Type B pancreatic cell (in vitro differentiated cells): ENCODE measurements at places on chromosomes 12 and 14.

DNA sequence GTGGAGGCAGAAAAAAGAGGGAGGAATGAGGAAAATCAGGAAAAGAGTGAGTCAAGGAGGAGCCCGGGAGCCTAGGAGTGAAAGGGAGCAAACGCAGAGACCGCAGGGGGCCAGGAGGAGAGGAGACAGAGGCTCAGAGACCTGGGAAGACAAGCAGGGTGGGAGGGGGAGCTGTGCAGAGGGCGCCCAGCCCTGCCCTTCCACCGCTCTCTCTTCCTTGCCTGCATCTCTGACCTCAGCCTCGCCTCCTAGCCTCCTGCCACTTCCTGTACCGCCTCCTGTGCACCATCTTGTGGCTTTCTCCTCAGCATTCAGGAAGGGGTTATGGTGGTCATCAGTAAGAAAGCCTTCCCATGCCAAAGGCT, 1.3 kb downstream of the CLSTN3 start:
- peak overlapping the region; percentile 92 for H3K4me3 ChIP-seq
- H3K27ac ChIP-seq, result peak overlapping the region; percentile 91
- peaks cover 30% of the 10 kb centered on the region for H3K36me3 ChIP-seq
- no peak for DNase-seq
- peaks cover 11% of the 10 kb centered on the region for H3K27me3 ChIP-seq

GRCh38 chr12:68796399-68796798, 11.6 kb upstream of the MDM2 start:
- H3K36me3 ChIP-seq, result no peaks in the 10 kb centered on the region
- peaks cover 4% of the 10 kb centered on the region for H3K4me1 ChIP-seq
- H3K4me3 ChIP-seq, result no peak overlapping the region
- H3K27me3 ChIP-seq, result no peaks in the 10 kb centered on the region

GRCh38 chr12:127175361-127175760, 1091.6 kb upstream of the TMEM132C start:
- no peaks in the 10 kb centered on the region for H3K4me1 ChIP-seq
- no peaks in the 10 kb centered on the region for H3K36me3 ChIP-seq
- no peak for DNase-seq
- H3K27me3 ChIP-seq, result peaks cover 4% of the 10 kb centered on the region
- no peak overlapping the region for H3K4me3 ChIP-seq

GRCh38 chr12:118398940-118399339, 22.6 kb downstream of the SUDS3 start:
- no peak overlapping the region for H3K27ac ChIP-seq
- H3K4me3 ChIP-seq, result no peak overlapping the region
- H3K36me3 ChIP-seq, result peaks cover 34% of the 10 kb centered on the region
- no peaks in the 10 kb centered on the region for H3K4me1 ChIP-seq
- DNase-seq, result no peak

DNA sequence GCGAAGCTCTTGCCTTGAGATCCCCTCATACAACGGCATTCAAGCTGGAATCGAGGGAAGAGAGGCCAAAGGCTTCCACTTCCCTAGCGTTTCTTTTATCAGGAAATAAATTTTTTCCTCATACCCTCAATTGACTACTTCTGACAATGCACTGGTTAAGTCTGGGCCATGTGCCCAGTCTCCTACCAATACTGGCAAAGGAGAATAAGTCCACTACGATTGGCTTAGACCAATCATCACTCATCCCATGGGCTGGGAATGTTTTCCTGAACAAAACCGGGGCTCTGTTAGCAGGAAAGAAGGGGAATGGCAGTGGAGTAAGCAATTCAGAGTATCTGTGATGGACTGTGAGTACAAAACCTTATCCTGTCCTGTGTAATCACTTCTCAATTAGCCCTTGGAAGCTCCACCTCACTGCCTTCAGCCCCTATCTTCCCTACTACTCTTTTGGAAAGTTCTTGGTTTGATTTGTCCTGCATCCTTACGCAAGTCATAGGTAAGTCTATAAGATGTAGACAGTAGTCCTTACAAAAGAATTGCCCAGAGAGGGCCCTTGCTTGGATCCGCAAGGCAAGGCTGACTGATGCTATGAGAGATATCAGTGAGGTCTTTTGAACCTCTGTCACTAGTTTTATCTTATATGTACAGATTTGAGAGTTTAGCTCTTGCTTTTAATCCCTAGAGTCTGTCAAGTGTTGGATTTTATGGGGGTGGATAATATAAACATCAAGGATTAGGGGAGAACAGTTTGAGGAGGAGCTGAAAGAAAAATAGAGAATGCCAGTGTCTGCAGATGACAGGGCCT, 36.3 kb upstream of the CDK17 start:
- DNase-seq, result no peak
- H3K36me3 ChIP-seq, result no peaks in the 10 kb centered on the region
- H3K27ac ChIP-seq, result no peak overlapping the region
- no peaks in the 10 kb centered on the region for H3K27me3 ChIP-seq
- H3K4me1 ChIP-seq, result peaks cover 6% of the 10 kb centered on the region

GRCh38 chr12:18898470-18898869, 160.6 kb downstream of the CAPZA3 start:
- DNase-seq, result no peak
- no peak overlapping the region for H3K27ac ChIP-seq

GRCh38 chr14:63045612-63046320, 508 bp upstream of the KCNH5 start:
- H3K4me3 ChIP-seq, result peak overlapping the region; percentile 83
- H3K27me3 ChIP-seq, result peaks cover 90% of the 10 kb centered on the region
- no peaks in the 10 kb centered on the region for H3K36me3 ChIP-seq
- DNase-seq, result peak; percentile 80
- no peaks in the 10 kb centered on the region for H3K4me1 ChIP-seq
- no peak overlapping the region for H3K27ac ChIP-seq

DNA sequence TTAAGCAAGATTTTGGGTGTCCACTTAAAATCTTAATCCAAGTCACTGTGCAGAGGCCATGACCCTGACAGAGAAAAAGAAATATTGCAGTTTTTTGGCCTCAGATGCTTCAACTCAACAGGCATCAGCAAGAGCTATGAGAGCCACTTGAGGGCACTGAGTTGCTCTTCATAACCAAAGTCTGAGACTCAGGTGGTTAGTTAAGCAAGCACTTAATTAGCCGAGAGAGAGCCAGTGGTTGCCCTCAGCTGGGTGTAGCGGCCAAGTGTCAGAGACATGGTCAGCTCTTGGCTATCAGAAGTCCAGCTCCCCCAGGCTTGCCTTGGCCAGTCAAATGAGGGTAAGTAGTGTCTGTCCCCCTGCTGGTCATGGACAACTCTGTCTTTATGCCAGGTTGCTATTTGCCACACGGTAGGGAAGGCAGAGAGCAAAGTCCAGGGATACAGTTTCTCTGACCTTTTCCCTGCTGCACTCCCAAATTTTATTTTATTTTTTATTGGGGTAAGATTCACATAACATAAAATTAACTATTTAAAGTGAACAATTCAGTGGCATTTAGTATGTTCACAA, 9.0 kb upstream of the KRT71 start:
- DNase-seq, result no peak
- peaks cover 56% of the 10 kb centered on the region for H3K27me3 ChIP-seq
- H3K4me1 ChIP-seq, result no peaks in the 10 kb centered on the region
- H3K36me3 ChIP-seq, result no peaks in the 10 kb centered on the region
- no peak overlapping the region for H3K4me3 ChIP-seq

DNA sequence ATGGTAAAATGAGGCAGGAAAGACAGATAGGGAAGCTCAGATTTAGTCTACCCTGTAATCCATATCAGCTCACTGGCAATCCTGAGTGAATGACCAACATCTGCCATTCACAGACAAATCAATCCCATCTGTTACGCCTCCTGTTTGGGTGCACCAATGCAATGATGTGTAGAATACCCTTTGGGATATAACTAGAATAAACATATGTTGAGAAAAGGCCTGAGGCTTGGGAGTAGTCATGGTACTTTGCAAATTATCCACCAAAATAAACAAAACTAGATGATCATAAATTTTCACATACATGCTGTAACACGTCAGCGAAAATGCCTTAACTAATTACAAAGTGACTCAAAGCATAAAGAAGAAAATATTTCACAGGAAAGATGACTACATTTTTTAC, 78.8 kb downstream of the KCNC2 start:
- no peaks in the 10 kb centered on the region for H3K36me3 ChIP-seq
- H3K4me3 ChIP-seq, result no peak overlapping the region
- peaks cover 5% of the 10 kb centered on the region for H3K4me1 ChIP-seq
- H3K27me3 ChIP-seq, result peaks cover under 1% of the 10 kb centered on the region
- H3K27ac ChIP-seq, result no peak overlapping the region

DNA sequence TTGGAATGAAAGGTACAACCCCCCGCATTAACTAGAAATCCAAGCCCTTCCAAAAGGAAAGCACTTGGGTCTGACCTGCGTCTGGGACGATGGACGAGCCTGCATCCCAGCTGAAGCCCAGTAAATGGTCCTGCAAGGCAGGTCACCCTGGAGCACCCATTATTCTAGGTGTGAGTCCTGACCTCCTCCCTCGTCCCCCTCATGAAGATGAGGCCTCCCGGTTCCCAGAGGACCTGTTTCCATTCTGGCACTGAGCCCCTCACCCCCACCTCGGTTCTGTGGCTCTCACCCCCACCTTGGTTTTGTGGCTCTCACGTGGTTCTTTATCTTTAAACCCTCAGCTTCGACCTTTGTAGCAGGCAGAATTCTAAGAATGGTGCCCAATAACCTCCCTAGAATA, 7.3 kb downstream of the IFI27 start:
- no peak overlapping the region for H3K27ac ChIP-seq
- peaks cover 20% of the 10 kb centered on the region for H3K27me3 ChIP-seq
- H3K4me1 ChIP-seq, result no peaks in the 10 kb centered on the region
- no peak for DNase-seq
- no peaks in the 10 kb centered on the region for H3K36me3 ChIP-seq

DNA sequence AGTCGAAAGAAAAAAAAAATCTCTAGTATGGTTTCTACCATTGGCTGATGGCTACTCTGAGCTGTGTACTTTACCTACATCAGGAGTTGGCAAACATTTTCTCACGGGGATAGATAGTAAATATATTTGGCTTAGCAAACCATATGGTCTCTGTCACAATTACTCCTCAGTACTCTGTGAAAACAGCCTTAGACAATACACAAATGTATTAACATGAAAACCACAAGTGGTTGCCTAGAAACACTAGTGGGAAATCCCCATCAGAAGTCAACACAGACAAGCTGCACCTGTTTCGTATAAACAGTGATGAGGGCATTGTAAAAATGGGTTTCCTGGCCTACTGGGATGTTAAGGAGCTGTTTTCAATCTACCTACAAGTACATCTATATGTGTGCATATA, 84.6 kb upstream of the NAV3 start:
- peaks cover 6% of the 10 kb centered on the region for H3K4me1 ChIP-seq
- no peak for DNase-seq
- H3K27ac ChIP-seq, result no peak overlapping the region
- H3K27me3 ChIP-seq, result no peaks in the 10 kb centered on the region
- no peaks in the 10 kb centered on the region for H3K36me3 ChIP-seq
- H3K4me3 ChIP-seq, result no peak overlapping the region

DNA sequence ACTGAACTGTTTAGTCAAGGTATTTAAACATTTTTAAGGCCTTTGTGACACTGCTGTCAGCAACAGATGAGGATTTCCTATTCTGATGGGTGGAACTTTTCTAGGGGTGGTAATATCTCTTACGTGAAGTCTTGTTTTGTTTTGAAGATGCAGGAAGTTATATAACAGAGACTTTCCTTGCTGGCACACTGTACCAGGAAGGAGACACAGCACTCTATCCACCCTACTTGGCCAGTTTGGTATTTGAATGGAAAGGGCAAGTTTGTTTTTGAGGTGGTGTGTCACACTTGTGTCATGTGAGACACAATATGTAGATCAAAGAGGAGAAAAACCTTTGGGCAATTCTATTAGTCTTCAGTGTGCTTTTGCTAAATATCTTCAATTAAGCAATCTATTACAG, 51.6 kb upstream of the SRP54 start:
- no peaks in the 10 kb centered on the region for H3K27me3 ChIP-seq
- H3K4me1 ChIP-seq, result no peaks in the 10 kb centered on the region
- no peak overlapping the region for H3K27ac ChIP-seq
- H3K4me3 ChIP-seq, result no peak overlapping the region

DNA sequence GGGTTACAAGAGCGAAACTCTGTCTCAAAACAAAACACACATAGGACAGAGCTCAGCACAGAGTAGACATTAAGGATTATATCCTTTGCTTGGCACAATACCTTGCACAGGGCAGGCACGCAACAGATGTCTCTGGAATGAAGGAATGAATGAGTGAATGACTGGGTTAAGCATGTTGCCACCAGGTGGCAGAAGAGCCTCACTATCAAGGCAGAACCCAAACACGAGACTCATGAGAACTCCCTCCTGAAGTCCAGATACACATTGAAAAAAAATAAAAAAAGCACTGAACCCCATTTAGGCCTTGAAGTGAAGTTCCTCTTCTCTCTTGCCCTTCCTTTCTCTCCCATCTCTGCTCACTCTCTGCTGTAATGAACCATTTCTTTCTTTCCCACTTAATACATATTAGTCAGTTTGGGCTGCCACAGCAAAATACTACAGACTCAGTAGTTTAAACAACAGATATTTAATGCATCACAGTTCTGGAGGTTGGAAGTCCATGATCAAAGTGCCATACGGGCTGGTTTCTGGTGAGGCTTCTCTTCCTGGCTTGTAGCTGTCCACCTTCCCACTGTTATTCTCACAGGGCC, 26.6 kb upstream of the LTA4H start:
- H3K4me3 ChIP-seq, result no peak overlapping the region
- H3K27me3 ChIP-seq, result no peaks in the 10 kb centered on the region
- no peaks in the 10 kb centered on the region for H3K36me3 ChIP-seq
- H3K27ac ChIP-seq, result no peak overlapping the region
- no peak for DNase-seq

DNA sequence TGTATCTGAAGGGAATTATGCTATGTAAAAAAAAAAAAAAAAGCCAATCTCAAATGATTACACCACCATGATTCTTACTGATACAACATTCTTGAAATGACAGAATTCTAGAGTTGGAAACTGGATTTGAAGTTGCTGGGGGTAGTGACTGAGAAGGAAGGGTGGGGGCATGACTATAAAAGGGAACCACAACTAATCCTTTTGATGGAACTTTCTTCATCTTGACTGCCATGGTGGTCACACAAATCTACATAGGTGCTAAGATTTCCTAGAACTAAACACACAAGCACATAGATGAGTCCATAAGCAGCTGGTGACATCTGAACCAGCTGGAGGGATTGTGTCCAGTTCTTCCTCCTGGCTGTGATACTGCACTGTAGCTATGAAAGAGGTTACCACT, 51.4 kb downstream of the CLMN start:
- no peak overlapping the region for H3K27ac ChIP-seq
- no peak for DNase-seq
- peaks cover 4% of the 10 kb centered on the region for H3K36me3 ChIP-seq
- peaks cover 17% of the 10 kb centered on the region for H3K4me1 ChIP-seq
- no peak overlapping the region for H3K4me3 ChIP-seq

DNA sequence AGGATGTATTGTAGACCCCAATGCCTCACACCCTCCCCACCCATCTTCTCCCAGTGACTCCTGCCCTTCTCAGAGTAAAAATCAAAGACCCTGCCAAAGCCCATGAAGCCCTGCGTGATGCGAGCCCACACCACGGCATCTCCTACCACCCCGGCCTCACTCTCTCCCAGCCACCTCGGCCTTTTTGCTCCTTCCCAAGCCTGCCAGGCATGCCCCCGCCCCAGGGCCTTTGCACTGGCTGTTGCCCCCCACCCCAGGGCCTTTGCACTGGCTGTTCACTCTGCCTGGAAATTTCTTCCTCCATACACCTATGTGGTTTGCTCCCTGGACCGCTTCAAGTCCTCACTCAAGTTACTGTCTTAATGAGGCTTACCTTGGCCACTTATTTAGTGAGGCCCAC, 5.0 kb upstream of the CHGA start:
- no peak for DNase-seq
- no peaks in the 10 kb centered on the region for H3K36me3 ChIP-seq
- no peak overlapping the region for H3K27ac ChIP-seq
